T-cell (primary cell): ENCODE measurements at places on chromosomes 13 and 19. TPM values are rescaled to one million over a fixed set of nuclear protein-coding genes. Genes with fewer than 3 reads are reported as not detected.

The ZNF529 gene
- total RNA-seq = 34.2 TPM

DNA sequence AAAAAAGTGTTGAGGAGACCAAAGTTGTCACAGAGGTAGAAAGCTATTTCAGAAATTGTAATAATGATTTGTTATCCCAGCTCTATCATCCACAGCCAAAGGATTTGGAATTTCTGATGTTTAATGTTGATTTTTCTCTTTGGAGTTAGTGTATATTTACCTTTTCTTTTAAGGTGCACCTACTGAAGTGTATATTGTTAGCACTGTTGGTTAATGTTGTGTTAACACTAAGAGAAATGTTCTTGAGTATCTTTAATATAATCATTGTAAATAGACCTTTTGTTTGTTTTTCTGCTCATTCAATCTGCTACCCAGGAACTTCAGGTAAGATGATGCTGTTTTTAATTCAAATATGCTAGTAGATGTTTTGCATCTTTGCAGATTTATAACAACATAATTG, 57.5 kb downstream of the ZAR1L start:
- no peaks in the 10 kb centered on the region for H3K4me1 ChIP-seq
- H3K36me3 ChIP-seq = no peaks in the 10 kb centered on the region
- H3K27me3 ChIP-seq = no peaks in the 10 kb centered on the region

GRCh38 chr19:47505506-47505905, 9.4 kb downstream of the NAPA start:
- H3K27ac ChIP-seq = no peak overlapping the region
- no peak overlapping the region for H3K4me3 ChIP-seq
- H3K27me3 ChIP-seq = no peaks in the 10 kb centered on the region
- no peak for DNase-seq
- peaks cover 47% of the 10 kb centered on the region for H3K36me3 ChIP-seq
- no peaks in the 10 kb centered on the region for H3K4me1 ChIP-seq

- H3K4me3 ChIP-seq = no peak overlapping the region
- H3K36me3 ChIP-seq = peaks cover 3% of the 10 kb centered on the region
- H3K4me1 ChIP-seq = no peaks in the 10 kb centered on the region
- DNase-seq = no peak
- no peaks in the 10 kb centered on the region for H3K27me3 ChIP-seq
Observed at GRCh38 chr13:95151942-95152587, 149.2 kb downstream of the ABCC4 start.

GRCh38 chr19:41930926-41931592, 2.8 kb upstream of the ERFL start:
- DNase-seq = no peak
- no peak overlapping the region for H3K4me3 ChIP-seq
- no peaks in the 10 kb centered on the region for H3K36me3 ChIP-seq
- peaks cover 24% of the 10 kb centered on the region for H3K4me1 ChIP-seq
- no peak overlapping the region for H3K27ac ChIP-seq

GRCh38 chr13:18948664-18949488, 232.7 kb downstream of the TUBA3C start:
- no peaks in the 10 kb centered on the region for H3K36me3 ChIP-seq
- H3K27ac ChIP-seq = no peak overlapping the region
- no peak for DNase-seq
- H3K4me3 ChIP-seq = no peak overlapping the region
- H3K27me3 ChIP-seq = no peaks in the 10 kb centered on the region

DNA sequence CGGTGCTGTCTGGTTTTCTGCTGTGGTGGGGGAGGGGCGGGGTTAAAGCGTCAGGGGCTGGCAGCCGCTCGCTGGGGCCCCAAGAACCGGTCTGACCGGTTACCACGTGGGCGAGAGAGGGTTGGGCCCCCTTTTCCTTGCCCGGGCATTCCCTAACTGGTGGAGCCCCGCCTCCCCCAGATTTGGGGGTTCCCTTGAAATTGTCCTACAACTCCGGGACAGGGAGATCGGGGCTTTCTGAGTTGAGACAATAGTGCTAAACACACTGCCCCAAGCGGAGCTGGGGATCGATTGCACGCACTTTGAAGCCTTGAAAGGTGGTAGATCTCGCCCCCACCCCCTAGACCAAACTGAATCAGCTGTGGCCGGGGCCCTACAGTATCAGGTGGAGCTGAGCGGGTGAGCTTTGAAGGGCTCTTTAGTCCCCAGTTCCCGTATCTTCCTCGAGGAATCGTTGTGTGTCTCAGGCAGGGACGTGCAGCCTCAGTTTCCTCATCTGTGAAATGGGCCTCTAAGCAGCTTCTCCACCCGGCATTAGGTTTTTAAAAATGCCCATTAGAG, 4.8 kb downstream of the IER2 start:
- DNase-seq = peak; percentile 71
- H3K4me3 ChIP-seq = peak overlapping the region; percentile 99
- peaks cover 60% of the 10 kb centered on the region for H3K4me1 ChIP-seq
- no peaks in the 10 kb centered on the region for H3K27me3 ChIP-seq
- H3K27ac ChIP-seq = peak overlapping the region; percentile 86

- no peaks in the 10 kb centered on the region for H3K27me3 ChIP-seq
- peaks cover 9% of the 10 kb centered on the region for H3K4me1 ChIP-seq
- no peaks in the 10 kb centered on the region for H3K36me3 ChIP-seq
- peak overlapping the region; percentile 44 for H3K4me3 ChIP-seq
- DNase-seq = no peak
Observed at GRCh38 chr19:45250216-45250831, 747 bp upstream of the MARK4 start.
